Activated CD8-positive, alpha-beta memory T cell treated with anti-CD3 and anti-CD28 coated beads for 4 hours (primary cell): ENCODE measurements at places on chromosomes 3 and 15.

- no peak for DNase-seq
These were observed 704.1 kb upstream of the SGO1 start for GRCh38 chr3:20890111-20890519.

- no peak for DNase-seq
These were observed 32.1 kb upstream of the BCL2L10 start for GRCh38 chr15:52144656-52145178.

- DNase-seq, result no peak
These were observed 22.4 kb downstream of the CD86 start for GRCh38 chr3:122077293-122078234.

DNA sequence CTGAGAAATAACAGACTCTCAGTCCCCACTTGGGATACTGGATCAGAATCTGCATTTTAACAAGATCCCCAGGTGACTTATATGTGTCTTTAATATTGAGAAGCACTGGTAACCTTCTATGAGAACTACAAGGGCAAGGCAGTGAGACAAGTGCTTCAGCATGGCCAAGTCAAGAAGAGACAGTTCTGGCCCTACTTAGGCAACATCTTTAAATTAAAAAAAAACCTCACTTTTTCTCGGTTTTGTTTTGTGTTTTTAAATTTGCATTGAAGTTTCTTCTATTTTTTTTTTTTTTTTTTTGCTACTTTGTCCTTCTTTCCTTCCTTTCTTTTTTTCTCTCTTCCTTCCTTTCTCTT lies 42.5 kb upstream of the SPTSSB start:
- no peak for DNase-seq

- no peak for DNase-seq
These were observed 77.5 kb upstream of the FBN1 start for GRCh38 chr15:48722764-48723661.

GRCh38 chr3:98531622-98532274 lies at the start of gene GPR15:
Gene GPR15 (plus strand): TSS chr3:98531978. CDS start chr3:98532034, 56 bp downstream.
- no peak for DNase-seq

DNA sequence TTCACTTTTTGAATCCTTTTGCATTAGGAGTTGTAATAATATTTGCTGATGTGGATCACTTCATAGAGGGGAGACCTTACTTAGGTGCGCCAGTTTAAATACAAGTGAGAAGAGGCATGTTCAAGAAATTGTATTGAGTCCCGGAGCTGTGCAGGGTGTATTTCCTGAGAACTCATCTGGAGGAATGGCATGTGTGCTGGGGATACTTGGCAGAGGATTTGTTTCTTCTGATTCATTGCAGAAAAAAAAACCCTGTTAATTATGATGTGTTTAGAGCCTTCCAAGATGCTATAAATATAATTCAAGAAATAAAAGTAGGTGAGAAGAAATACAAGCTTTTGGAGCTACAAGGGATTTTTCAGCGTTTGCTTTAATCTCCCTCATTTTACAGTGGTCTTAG lies 97.6 kb downstream of the TPRG1 start:
- DNase-seq, result no peak

DNA sequence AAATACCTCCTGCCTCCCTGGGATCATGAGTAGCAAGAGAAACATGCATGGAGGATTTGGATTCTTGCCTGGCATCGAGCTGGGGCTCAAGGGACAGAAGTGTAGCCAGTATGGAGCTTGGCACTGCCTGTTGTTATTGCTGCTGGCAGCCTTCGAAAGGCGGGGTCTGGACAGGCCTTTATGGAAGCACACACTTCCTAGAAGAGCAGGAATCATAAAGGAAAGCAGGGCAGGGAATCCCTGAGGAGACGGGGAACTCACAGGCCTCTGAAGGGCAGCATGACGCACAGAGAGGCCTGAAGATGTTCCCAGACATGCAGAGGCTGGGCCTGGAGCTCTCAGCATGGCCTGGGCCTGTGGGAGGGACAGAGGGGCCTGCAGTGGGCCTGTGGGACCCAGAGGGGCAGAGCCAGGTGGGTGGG lies 18.6 kb upstream of the SLC41A3 start:
- no peak for DNase-seq

GRCh38 chr3:186032321-186032720 lies 76.6 kb downstream of the ETV5 start:
- no peak for DNase-seq

- no peak for DNase-seq
These were observed 276.6 kb upstream of the THBS1 start for GRCh38 chr15:39304201-39304841.

DNA sequence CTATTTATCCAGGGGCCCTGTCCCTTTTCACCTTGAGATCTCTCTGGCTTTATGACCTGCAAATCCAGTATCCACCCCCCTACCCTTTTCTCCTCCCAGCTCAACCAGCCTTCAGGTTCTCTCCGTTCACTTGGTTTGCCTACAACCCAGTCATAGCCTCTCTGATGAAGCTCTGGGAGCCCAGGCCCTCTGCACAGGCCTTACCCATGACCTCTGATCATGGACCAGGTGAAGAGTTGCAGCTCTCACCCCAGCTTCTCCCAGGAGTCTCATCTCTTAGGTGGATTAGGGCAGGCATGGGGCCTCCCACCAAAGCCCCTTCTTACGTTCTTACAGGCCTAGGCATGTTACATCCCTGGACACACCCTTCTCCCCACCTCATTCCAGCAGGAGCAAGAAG lies 59.8 kb downstream of the EXOG start:
- DNase-seq, result no peak

- DNase-seq, result no peak
These were observed 97.6 kb upstream of the PSMD6 start for GRCh38 chr3:64120876-64121275.

GRCh38 chr3:62723914-62724217 lies 151.3 kb downstream of the CADPS start:
- no peak for DNase-seq

- DNase-seq, result no peak
These were observed 26.3 kb upstream of the TFRC start for GRCh38 chr3:196108075-196108743.

- no peak for DNase-seq
These were observed 101.9 kb downstream of the CHDH start for GRCh38 chr3:53744351-53744750.

DNA sequence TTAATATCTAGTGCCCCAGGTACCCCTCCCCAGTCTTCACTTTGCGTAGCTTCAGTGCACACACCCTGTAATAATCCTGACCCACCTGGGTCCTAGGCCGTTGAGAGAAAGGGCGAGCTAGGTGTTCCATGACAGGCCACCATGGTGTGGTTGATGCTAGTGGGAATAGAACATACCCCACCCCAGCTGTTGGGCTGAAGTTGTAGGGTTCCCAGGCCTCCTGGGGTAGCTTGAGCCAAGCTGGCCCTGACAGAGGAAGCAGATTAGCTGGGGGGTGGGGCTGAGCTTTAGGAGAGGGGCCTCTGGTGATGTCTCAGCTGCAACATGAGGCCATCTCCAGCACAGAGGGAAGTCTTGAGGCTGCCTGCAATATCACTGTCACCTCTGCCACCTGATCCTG lies 40.5 kb downstream of the RAB11A start:
- DNase-seq, result no peak

DNA sequence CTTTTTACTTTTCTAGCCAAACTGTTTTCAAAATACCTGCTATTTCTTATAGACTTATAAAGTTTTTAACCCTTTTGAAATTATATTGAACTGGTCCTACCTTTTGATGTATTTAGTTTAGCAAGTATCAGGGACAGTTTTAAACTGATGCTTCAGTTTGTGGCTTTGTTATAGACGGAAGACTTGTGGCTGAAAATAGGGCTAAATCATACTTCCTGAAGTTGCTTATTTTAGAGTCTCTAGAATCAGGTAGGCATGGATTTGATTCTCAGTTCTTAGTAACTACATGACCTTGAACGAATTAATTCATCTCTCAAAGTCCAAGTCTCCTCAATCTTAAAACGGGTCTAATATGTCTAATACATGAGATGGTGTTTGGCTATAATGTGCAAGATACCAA lies 322.8 kb downstream of the RAP2B start:
- DNase-seq, result no peak

DNA sequence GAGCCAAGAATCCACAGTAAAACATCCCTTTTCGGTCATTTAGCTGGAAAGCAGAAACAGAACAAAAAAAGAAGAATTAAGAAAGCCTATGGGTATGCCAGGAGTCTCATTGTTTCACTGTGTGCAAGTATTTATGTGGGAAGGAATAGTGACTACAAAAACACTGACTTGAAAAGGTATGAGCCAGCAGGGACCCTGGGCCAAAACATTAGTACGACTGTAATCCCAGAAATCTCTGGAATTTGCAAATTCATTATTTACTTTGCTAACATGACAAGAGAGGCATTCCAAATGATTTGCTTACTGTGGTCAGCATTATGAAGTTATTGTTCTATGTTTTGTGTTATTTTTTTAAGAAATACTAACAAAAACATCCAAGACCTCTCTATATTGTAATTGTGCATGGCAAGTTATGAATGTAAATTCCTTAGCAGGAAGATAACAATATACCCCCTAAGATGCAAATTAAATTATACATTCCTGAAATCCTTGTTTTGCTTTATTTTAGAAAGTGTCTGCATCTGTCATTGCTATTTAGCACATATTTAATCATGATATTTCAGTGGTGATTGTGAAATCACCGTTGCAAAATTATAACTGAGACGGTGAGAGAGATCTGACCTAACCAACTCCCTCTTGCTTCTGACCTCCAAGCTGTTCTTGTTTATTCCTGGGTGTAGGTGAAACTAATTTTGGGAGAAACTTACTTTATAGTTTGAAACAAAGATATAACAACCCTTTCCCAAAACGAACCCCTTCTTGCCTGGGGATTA lies 299.2 kb downstream of the ZPLD1 start:
- no peak for DNase-seq

DNA sequence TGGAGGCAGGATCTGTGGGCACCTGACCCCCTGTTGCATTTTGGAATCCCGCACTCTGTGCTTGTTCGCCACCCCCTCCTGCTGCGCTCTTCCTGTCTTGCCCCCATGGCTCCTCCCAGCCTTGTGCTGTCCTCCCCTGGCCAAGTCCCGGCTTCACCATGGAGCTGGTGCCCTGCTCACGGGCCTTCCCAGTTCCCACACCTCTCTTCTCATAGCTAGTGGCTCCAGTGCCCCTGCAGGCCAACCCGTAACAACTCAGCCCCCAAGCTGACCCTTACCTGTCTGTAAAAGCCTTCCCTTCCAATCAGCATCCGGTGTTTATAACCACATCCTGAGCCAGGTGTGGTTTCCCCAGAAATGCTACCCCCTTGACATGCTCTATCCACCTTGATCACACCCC lies 407.7 kb upstream of the C2CD4B start:
- no peak for DNase-seq

GRCh38 chr3:121809249-121809648 lies 25.6 kb downstream of the IQCB1 start:
- no peak for DNase-seq

- DNase-seq, result no peak
These were observed 403.6 kb upstream of the CDIN1 start for GRCh38 chr15:36175741-36176291.

- no peak for DNase-seq
These were observed 31.5 kb downstream of the FEM1B start for GRCh38 chr15:68309024-68309423.
